ENCODE measurements at places on chromosomes 2 and 18. TPM values are rescaled to one million over a fixed set of nuclear protein-coding genes. Genes with fewer than 3 reads are reported as not detected.
A peak's percentile ranks its signal among the peaks of the same experiment; 100 is the strongest.

GRCh38 chr2:12402440-12403139 lies 314.1 kb upstream of the TRIB2 start:
- DNase-seq: no peak

DNA sequence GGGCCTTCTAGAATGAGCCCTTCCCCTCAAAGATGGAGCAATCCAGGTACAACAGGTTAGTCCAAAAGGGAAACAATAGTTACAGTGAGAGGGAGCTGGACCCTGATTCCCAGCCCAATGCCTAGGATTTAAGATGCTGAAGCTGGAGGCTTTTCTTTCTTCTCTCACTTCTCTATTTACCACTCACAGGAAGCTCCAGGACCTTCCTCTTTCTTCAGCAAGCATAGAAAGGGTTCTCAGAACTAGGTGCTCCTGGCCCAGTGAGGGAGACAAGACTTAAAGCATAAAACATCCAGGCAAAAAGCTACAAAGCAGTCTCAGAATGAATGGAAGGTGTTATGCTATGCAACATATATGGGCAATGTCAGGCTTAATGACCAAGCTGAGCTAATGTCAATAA lies 279.0 kb downstream of the SRBD1 start:
- DNase-seq: no peak

- DNase-seq: no peak
These were observed 55.1 kb downstream of the COL4A3 start for GRCh38 chr2:227219312-227220105.

The SP5 gene
- polyA plus RNA-seq: 3.9 TPM

DNA sequence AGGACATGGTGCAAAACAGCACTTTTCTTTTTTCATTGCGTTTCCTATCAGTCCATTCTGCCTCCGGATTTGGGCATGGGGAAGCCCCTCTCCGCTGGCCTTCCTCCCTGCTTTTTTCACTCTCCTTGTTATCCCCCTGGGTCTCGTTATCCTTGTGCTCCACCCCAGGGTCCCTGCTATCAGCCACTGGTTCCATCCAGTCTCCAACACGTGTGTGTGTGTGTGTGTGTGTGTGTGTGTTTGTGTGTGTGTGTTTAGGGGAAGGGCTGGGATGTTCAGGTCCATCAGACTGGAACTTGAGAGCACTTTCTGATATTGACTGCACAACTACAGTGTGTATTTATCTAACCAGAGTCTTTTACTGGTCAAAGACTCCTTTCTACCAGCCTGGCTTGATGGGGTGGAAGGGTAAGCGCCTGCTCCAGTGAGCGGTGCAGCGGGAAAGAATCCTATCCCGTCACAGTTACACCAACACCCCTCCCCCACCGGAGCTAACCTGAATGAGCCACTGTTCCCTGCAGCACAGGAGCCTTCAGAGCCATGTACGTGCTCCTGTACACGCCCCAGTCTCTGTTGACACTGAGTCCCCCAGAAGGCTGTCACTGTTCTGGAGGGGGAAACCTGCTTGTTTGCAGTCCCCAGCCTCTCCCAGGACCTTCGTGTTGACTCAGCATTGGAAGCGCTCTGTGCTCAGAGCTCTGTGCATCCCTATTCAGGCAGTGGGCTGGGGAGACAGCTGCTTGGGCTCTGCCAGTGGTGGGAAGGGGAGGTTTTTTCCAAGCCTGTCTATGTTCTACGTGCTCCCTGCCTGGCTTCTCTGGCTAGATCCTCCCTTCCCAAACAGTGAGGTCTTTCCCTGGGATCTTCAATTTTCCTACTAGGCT lies 4.6 kb downstream of the INHA start:
- DNase-seq: peak; percentile 56

All from brain (organoid and tissue), 16 donors.